ENCODE measurements at places on chromosomes 4 and X. TPM values are rescaled to one million over a fixed set of nuclear protein-coding genes. Genes with fewer than 3 reads are reported as not detected.

The SPANXC gene
- total RNA-seq, result not detected

The CSN1S1 gene
- not detected for total RNA-seq

The TCEAL6 gene
- total RNA-seq, result not detected

DNA sequence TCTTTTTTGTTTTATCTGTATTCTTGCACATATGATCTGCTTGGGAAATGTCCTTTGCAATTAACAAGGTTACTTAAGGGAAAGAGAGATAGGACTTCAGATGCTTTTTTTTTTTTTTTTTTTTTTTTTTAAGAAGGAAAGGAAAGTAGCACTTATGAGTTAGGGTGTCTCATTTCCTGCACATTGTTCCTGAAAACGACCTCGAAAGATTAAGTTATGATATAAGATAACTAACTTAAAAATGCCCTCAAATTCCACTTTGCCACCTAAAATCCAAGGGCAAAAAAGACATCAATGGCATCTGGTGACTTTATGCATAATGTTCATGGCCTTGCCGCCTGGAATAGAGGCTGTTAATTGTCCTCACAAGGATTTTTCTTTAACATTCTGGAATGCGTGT lies 44.9 kb downstream of the PCDH7 start:
- DNase-seq, result no peak

DNA sequence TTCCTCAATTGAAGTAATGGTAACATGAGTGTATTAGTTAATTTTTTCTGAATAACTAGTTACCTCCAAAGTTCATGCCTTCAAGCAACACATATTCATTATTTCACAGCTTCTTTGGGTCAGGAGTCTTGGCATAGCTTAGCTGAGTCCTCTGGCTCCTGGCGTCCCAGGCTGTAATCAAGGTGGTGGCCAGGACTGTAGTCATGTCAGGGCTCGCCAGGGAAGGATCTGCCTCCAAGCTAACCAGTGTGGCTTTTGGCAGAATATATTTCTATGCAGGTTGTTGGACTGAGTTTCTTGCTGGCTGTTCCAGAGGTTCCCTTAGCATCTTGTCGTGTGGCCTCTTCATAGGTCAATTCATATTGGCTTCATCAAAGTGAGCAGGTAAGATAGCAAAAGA lies 10.0 kb upstream of the HS3ST1 start:
- no peak for DNase-seq

GRCh38 chr4:54390670-54391069 lies 161.6 kb downstream of the PDGFRA start:
- no peak for DNase-seq

DNA sequence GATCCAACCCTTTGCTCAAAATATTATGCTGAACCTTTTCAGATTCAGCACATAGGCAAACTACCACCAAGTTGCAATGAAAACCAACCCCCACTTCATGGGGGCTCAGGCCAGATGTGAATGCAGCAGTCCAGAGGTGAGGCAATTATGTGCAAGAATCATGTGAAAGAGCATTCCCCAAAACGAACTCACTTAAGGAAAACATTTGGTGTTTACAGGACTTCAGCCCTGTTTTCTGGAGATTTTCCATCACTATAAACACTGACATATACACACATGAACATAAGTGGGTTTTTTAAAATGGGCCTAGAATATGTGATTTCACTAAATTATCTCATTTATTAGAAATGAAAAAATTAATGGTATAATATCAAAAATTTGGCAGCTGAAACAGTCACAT lies 31.5 kb downstream of the BMP3 start:
- DNase-seq, result no peak

All from mucosa of gallbladder (tissue), 1 donor.